ENCODE measurements at places on chromosomes 4 and X. TPM values are rescaled to one million over a fixed set of nuclear protein-coding genes. Genes with fewer than 3 reads are reported as not detected.

- DNase-seq, result peak; percentile 89
- peaks cover 21% of the 10 kb centered on the region for H3K36me3 ChIP-seq
- H3K27ac ChIP-seq, result peak overlapping the region; percentile 99
Measured at GRCh38 chr4:73257234-73257633, 1.4 kb downstream of the ANKRD17 start.

Gene CENPVL1
- not detected for total RNA-seq

DNA sequence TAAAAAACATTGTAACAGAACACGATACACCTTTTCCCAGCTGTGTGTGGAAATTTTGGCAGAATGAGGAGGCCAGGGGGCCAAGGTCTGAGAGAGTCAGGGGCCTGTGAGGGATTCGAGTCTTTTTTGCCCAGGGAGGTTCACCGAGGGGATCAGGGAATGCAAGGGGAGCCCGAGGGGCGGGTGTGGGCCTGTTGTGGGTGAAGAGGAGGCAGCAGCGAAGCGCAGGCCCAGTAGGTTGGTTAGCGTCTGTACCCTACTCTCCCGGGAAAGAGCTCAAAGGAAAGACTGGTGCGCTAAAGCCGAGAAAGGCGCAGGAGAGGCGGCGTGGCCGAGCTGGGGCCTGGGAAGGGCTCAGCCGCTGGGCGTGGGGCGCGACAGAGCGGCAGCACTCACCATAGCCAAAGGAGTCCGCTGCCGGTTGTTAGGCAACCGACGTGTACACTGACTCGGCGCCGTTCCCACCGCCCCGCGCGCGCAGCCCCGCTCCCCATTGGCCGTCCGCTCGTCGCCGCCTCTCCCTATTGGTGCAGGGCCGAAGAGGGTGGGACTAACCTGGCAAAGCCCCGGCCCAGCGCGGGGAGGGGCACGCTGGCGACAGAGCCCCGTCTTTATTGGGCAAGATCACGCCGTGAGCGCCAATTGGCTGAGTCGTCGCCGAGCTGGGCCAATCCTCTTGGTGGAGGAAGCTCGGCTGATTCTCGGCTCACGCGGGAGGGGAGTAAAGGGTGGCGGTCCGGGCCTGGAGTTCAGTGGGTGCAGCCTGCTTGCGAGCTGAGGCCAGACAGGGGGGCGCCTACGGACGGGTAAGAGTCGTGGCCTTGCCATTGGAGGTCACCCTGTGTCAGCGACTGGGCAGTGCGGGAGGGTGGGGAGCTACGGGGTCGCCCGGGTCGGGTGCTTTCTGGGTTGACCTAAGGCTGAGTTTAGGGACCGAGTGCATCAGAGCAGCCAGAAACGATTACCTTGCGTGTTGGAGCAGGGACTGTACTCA lies at the start of the genes CETN2 and NSDHL:
Gene CETN2 (minus strand): TSS at position 446 of the 994 bp plus-strand sequence. CDS start 47 bp downstream, at position 399.
Gene NSDHL (plus strand): TSS at position 752 of the 994 bp plus-strand sequence. CDS start 15,262 bp downstream, outside the sequence.
- peak within 1 kb of the TSS; percentile 93 for H3K4me3 ChIP-seq
- peak; percentile 94 for DNase-seq
- H3K36me3 ChIP-seq, result peaks cover 16% of the 10 kb centered on the region
- peaks cover 7% of the 10 kb centered on the region for H3K4me1 ChIP-seq
- H3K27me3 ChIP-seq, result no peaks in the 10 kb centered on the region

DNA sequence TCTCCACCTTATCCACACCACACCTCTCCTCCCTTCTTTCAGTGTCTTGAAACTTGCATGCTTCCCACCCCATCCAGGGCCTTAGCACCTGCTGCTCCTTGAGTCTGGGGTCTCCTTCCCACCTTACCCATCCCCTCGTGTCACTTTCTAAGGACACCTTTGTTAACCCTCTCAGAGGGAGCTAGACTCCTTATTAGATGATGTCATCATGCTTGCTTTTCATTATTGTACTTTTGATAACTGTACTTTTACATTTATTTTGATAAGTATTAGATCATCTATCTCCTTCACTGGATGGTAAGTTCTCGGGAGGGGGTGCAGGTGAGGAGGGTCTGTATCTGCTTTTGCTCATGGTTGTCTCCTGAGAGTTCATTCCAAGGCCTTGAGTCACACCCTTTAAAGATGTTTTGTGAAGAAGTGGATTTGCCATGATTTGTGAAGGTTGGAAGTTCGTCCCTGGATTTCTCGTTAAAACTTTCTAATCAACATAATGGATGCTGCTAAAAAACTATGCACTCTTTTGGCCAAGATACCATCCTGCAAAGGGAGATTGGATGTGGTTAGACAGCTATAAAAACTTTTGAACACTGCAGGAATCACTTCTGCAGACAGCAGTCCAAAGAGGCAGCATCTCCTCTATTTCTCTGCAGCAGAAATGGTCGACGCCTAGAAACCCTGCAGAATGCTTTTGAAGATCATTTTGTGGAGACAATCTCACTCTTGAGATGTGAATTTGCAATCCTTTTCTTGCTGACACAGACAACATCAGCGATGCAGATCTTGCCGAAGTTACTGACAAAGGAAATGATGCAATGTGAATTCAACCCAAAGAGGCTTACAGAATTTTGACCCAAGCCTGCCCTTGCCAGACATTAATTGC lies 69.6 kb downstream of the ENPP6 start:
- H3K4me1 ChIP-seq, result no peaks in the 10 kb centered on the region
- no peaks in the 10 kb centered on the region for H3K36me3 ChIP-seq
- no peaks in the 10 kb centered on the region for H3K27me3 ChIP-seq
- no peak for DNase-seq

Gene PPBP
- total RNA-seq, result not detected
